ENCODE measurements at places on chromosomes 1 and 21.
A peak's percentile ranks its signal among the peaks of the same experiment; 100 is the strongest.

DNA sequence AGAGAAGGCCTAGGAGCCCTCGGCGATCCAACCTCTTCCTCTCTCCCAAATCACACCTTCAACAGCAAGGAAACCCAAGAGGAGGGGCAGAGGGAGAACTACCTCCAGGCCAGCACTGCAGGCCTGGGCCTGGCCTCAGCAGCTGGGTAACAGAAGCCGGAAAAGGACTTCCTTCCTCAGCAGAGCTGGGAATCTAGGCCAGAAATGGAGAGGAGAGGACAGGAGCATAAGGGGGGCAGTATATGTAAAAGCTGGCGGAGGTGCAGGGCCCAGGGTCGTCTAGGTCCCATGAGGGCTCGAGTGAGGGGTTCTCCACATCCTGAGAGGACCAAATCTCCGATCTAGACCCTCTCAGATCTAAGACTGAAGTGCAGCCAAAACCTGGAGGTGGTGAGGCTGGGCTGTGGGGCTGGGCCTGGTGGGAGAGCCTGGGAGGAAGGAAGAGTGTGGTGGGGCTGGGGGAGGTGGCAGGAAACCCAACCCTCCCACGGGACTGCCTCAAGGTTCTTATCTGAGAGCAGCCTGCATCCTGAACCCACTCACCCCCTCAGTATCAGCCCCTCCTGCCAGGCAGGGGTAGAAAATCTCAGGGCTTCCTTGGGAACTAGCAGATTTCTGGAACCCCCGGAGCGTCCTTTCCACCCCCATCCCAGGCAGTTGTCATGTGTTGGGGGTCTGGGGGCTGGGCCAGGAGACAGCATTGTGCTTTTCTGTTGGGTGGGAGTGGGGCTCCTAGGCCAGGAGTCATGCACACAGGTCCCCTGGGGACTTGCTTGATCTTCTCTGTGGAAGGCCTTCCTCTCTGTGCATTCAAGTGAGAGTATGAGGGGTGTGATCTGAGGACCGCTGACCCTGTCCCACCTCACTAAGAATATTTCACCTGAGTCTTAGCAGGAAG lies 33.0 kb downstream of the PIK3C2B start:
- DNase-seq: no peak

- no peak for DNase-seq
Measured at GRCh38 chr1:21638531-21639341, 30.4 kb downstream of the RAP1GAP start.

GRCh38 chr1:221768444-221769066 lies 26.7 kb upstream of the DUSP10 start:
- DNase-seq: no peak

- no peak for DNase-seq
Measured at GRCh38 chr1:92079441-92079840, 704 bp upstream of the BTBD8 start.

- no peak for DNase-seq
Measured at GRCh38 chr1:207861442-207862177, 49.3 kb downstream of the CD34 start.

- no peak for DNase-seq
Measured at GRCh38 chr1:23237508-23237907, 20.2 kb upstream of the HTR1D start.

DNA sequence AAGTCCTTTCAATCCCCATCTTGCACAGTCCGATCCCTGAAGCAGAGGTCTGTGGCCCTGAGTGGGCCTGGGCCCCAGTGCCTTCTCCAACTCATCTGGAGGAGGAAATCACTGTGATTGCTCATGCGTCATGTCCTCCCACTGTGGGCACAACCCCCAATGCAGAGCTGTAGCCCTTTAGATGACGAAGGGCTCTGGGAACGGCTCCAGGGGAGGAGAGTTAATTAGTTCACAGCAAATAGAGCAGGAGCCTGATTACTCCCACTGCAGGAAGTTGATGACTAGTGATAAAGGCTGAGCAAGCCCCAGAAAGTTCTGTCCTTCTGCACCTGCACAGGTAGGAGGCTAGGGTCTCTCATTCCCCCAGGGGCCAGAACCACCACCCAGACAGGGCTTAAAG lies 111.5 kb downstream of the CCDC185 start:
- no peak for DNase-seq

GRCh38 chr21:25649146-25649545 lies 10.1 kb downstream of the JAM2 start:
- DNase-seq: no peak

DNA sequence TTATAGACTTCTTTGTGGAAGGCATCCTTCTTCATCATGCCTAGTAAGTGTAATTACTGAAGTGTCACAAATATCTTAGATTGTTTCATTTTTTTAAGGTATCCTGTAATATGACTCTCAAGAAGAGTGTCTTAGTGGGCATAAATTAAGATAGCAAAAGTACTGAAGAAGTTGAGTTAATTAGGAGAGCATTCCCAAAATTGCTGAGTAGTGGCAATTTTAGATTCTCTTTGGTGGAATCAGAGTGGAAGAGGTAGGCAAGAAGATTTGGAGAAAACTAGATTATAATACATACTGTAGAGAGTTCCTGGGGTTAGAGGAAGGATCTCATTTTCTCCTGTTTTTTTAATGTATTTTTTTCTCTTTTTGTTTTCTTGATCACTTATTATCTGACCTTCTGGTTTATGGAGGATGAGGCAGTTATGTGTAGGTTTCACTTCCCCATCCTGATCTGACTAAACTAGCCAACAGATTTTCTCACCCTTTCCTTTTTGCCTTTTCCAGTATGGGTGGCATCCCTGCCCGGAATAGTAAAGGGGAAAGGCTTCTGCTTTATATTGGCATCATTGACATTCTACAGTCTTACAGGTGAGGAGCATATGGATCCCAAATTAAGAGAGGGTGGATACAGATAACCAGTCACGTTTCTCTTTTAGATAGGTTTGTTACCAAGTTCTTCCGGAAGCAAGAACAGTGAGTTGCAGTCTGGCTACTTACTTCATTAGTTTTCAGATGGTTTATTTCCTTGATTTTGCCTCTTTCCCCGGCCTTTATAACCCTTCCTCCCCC lies 16.7 kb upstream of the PSMD4 start:
- no peak for DNase-seq

GRCh38 chr1:58779801-58780382 lies 4.0 kb downstream of the JUN start:
- DNase-seq: no peak

- no peak for DNase-seq
Measured at GRCh38 chr1:153922076-153922971, 448 bp downstream of the GATAD2B start.

- DNase-seq: no peak
Measured at GRCh38 chr1:116265931-116266863, 106.8 kb upstream of the ATP1A1 start.

- no peak for DNase-seq
Measured at GRCh38 chr1:158212320-158212719, 31.6 kb downstream of the CD1D start.

DNA sequence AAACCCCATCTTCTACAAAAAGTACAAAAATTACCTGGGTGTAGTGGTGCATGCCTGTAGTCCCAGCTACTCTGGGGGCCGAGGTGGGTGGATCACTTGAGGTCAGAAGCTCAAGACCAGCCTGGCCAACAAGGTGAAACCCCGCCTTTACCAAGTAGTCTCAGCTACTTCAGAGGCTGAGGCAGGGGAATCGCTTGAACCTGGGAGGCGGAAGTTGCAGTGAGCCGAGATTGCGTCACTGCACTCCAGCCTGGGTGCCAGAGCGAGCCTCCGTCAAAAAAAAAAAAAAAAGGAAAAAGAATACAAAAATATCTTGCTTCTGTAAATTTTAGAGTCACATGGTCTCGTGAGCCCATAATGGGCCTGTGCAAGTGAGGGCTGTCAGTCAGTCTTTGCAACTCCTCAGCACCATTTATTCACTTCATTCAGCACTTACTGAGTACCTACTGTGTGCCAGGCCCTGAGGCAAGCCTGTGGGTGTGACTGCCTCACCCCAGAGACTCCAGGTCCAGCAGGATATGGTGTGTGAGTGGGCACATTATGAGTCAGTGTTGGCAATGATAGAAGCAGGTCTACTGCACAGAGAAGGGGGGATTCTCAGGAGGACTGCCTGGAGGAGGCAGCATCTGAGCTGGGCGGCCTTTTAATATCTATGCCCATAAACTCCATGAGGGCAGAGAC lies 46.8 kb upstream of the TARDBP start:
- no peak for DNase-seq

DNA sequence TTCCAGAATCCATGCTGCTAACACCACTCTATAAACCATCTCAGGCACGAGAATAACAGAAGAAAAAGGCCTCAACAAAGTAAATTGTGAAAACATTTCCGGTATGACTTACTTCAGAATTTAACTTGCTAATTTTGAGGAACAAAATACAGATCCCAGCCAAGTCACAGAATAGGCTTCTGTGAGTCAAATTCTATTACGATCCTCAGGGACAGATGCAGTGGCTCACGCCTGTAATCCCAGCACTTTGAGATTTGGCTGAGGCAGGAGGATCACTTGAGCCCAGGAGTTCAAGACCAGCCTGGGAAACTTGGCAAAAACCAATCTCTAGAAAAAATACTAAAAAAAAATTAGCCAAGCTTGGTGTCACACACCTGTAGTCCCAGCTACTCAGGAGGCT lies 8.8 kb upstream of the CCDC27 start:
- no peak for DNase-seq

GRCh38 chr1:185317886-185318310 lies 855 bp upstream of the IVNS1ABP start:
- DNase-seq: peak; percentile 58

DNA sequence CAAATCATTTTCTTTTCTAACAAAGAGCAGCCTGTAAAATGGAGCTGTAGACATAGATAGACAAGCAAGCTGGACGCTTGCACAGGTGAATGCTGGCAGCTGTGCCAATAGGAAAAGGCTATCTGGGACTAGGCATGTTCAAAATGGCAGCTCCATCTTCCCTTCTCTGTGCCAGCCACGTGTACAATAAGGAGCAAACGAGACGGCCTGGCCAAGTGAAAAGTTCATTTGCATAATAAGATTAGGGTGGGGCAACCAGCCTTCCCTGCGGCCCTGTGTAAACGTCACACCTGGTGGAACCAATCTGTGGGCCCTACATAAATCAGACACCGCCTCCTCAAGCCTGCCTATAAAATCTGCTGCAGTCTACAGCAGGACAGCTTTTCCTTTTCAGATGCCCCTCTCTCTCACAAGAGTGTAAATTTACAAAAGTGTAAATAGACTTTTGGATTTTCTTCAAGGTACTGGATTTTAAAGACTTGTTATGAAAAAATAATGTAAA lies 16.6 kb upstream of the EDEM3 start:
- DNase-seq: no peak

- DNase-seq: no peak
Measured at GRCh38 chr1:95041491-95042165, 31.1 kb downstream of the ALG14 start.

DNA sequence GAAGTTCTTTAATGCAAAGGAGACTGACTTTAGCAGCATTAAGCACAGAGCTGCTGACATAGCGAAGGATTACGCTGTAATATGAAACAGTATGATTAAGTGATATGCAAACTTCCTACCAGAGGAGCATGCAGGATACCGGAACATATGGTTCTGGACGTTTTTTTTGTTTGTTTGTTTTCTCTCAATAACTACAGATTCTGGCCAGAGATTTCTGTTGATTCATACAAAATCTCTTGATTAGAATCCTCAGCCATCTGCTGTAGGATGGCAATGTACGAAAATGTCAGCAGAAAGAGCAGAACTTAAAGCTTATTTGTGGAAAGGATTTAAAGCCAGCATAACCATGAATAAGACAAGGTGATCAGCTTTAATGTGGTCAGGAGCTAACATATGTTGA lies 970.7 kb downstream of the KCNT2 start:
- no peak for DNase-seq

DNA sequence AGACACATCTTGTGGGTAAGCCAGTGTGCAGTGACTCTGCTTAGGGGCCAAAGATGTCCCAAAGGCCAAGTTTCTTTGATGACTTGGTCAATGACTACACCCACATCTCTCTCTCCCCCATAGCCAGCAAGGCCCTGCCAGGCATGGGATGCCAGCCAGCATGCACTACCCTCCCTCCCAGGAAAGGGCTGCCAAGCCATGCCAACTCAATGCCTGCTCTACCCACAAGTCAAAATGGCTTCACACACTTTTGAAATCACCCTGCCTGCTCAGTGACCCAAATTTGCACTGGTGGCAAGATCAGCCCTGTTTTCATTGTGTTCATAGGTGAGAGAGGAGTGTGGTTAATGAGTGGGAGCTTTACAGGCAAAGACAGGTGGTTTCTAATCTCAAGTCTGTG lies 112.5 kb downstream of the MATN1 start:
- no peak for DNase-seq

- no peak for DNase-seq
Measured at GRCh38 chr1:84298328-84298683, 3.2 kb upstream of the SAMD13 start.

GRCh38 chr1:189787201-189787600 lies 690.5 kb downstream of the BRINP3 start:
- no peak for DNase-seq

GRCh38 chr1:229156872-229157271 lies 114.0 kb upstream of the RAB4A start:
- DNase-seq: no peak

DNA sequence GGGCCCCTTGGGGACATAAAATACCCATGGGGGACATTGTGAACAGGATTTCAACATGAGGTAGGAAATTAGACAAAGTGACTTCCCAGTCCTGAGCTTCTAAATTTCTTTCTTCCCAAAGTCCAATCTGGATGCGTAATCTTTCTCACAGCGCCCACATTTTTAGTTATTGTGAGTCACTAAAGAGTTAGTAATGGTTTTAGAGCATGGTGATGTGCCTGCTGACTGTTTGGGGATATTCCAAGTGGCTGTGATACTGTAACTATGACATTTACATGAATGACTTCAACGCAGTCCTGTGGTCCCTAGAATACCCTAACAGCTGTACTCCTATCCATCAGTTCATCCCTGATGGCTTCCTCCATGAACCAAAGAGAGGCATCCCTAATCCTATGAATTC lies 224.0 kb upstream of the COA6 start:
- DNase-seq: no peak
